ENCODE measurements at places on chromosomes 5 and 9.
A peak's percentile ranks its signal among the peaks of the same experiment; 100 is the strongest.

DNA sequence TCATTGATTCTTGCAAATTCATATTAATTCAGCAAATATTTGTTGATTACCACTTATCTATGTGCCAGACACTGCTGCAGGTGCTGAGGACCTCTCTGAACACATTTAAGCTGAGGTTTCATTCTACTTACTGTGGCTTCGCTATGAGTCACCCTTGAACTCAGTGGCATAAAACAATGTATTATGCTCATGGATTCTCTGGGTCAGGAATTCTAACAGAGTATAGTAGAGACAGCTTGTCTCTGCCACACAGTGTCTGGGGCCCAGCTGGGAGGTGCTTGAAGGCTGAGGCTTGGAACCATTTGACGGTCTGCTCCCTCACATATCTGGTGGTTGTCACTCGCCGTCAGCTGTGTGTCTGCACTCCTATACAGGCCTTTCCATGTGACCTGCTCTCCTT is 124.3 kb upstream of the NR3C1 start:
- no peak for DNase-seq

- DNase-seq, result no peak
Observed at GRCh38 chr5:60340326-60340725, 359.6 kb downstream of the DEPDC1B start.

DNA sequence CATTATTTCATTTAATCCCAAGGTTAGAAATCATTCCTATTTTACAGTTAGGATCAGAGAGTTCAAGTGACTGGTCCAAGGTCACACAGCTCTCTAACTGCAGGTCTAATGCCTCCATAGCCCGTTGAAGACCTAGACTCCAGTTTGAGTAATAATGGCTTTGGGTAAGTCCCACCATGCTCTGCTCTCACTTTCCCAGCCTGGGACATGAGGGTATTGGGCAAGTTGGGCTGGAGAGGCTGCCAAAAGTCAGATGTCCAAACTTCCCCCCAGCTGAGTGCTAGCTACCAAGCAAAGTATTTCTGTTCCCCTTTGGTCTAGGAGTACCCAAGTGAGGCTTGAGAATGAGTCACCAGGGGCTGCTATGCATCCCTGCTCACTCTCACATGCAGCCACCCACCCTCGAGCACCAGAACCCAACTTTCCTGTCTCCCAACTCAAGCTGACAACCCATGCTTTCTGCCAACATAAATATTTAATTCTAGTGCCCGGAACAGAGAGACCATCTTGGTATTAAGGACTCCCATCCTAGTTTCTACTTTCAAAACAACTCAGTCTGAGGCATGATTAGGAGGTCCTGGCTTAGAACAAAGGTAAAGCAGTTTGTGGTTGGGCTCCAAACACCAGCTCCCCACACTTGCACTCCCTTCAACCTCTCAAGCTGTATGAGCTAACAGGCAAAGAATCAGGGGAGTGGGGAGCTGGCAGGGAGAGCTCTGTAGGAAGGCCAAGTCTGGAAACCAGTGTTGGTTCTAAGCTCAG is 236.5 kb upstream of the TRIM32 start:
- DNase-seq, result no peak

DNA sequence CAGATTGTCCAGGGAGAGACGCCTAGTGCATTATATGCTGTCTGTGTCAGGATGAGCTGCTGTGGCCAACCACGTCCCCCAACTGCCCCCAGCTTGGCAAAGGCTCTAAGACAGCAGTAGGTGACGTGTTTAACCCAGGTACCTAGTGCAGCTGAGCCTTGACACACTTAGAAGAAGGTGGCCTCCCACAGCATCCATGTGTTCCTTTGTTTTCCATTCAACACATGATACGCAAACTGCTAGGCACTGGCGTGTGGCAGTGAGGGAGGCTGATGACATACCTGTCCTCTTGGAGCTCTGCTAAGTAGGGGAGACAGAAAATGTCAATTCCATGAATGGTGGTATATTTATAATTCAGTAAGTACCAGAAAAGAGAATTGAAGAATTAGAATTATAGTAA is 291.7 kb downstream of the NR3C1 start:
- no peak for DNase-seq

DNA sequence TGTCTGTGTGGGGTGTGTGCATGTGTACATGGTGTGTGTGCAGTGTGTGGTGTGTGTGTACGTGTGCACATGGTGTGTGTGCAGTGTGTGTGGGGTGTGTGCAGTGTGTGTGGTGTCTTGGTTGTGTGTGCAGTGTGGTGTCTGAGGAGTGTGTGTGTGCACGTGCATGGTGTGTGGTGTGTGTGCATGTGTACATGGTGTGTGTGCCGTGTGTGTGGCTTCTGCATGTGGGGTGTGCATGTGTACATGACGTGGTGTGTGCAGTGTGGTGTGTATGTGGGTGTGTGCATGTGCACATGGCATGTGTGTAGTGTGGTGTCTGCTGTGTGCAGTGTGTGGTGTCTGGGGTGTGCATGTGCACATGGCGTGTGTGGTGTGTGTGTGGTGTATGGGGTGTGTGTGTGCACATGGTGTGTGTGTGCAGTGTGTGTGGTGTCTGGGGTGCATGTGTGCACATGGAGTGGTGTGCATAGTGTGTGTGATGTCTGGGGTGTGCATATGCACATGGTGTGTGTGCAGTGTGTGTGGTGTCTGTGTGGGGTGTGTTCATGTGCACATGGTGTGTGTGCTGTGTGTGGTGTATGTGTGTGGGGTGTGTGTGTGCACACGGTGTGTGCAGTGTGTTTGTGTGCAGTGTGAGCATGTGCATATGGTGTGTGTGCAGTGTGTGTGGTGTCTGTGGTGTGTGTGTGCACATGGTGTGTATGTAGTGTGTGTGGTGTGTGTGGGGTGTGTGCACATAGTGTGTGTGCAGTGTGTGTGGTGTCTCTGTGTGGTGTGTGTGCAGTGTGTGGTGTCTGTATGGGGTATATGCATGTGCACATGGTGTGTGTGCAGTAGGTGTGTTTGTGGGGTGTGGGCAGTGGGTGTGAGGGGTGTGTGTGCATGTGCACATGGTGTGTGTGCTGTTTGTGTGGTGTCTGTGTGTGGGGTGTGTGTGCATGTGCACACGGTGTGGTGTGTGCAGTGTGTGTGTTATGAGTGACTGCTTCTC is 40.6 kb upstream of the ZNG1F start:
- DNase-seq, result no peak

DNA sequence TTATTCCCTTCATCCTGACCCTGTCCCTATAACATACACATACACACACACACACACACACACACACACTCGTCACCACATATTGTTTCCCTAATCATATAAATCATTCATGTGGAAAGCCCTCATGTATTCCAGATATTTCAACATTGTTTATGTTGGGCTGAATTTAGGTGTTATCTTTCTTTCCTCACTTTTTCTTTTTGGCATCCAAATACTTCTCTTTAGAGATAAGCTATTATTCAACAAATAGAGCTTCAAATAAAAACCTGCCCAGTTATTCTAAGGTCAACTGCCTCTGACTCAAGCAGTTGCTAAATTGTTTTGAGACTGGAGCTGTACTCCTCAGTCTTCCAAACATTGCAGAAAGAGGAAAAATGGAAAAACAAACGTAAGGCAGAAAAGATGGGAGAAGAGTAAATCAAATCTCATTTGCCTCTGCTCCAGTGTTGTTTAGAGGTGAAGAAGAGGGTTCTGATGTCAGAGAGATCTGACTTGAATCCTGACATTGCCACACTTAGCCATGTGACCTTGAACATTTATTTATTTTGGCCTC is 215.7 kb downstream of the GAS1 start:
- DNase-seq, result no peak

DNA sequence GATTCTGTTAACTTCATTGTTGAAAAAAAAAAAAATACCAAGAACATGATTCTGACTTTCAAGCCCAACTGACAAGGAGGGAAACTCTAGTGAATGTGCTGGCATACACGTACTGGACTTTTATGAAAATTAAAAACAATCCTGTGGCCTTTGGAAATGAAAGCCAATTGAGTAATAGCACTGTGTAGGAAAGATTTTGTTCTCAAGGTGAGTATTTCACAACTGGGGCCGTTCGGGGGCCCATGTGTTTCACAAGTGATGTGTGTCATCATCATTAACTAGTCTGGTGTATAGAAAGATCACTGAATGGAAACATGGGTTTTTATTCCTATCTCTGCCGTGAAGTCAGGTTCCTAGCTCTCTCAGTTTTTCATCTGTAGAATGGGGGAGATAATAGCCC is 605.0 kb upstream of the CLINT1 start:
- peak; percentile 15 for DNase-seq

- DNase-seq, result no peak
Observed at GRCh38 chr5:136674178-136674577, 308.8 kb upstream of the TRPC7 start.

Measured in stimulated activated CD4-positive, alpha-beta T cell treated with anti-CD3 and anti-CD28 coated beads, TNF-alpha, amount 100 ng/mL, for 48 hours (primary cell).